ENCODE measurements at places on chromosomes 11 and 22. TPM values are rescaled to one million over a fixed set of nuclear protein-coding genes. Genes with fewer than 3 reads are reported as not detected.

FAM180B gene
- total RNA-seq: not detected

APOC3 gene
- not detected for total RNA-seq

SPI1 gene
- 24.2 TPM for total RNA-seq

GDPD4 gene
- not detected for total RNA-seq

C22orf42 gene
- 0.75 TPM for total RNA-seq

PRSS23 gene
- total RNA-seq: 6.0 TPM

PNPLA5 gene
- not detected for total RNA-seq

C11orf86 gene
- not detected for total RNA-seq

OR5M10 gene
- not detected for total RNA-seq

INPPL1 gene
- 48.0 TPM for total RNA-seq

SOX10 gene
- 0.06 TPM for total RNA-seq

HOATZ gene
- not detected for total RNA-seq
